Cerebellar nuclear complex (tissue), 1 donor: ENCODE measurements at places on chromosomes 1 and 21.

GRCh38 chr1:45820173-45820572, 16.8 kb downstream of the MAST2 start:
- no peak for DNase-seq

GRCh38 chr21:36859744-36860501, 106.5 kb downstream of the HLCS start:
- DNase-seq, result no peak

DNA sequence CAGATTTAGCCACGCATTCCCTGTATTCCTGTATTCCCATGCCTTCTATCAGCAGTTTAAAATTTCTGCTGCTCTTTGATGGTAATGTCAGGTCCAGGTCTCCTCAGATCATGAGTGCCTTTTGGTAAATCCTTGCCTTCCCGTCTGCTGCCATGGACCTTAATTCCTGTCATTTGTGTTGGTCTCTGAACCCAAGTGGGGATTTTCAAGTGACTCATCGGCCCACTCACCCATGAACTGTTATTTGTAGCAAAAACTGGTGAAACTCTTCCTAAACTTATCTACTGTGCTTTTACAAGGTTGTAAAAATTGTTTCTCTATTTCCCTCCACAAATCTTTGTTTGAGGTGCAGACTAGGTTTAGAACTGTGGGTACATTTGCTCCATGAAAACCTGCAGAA, 47.4 kb downstream of the ACTN2 start:
- no peak for DNase-seq

DNA sequence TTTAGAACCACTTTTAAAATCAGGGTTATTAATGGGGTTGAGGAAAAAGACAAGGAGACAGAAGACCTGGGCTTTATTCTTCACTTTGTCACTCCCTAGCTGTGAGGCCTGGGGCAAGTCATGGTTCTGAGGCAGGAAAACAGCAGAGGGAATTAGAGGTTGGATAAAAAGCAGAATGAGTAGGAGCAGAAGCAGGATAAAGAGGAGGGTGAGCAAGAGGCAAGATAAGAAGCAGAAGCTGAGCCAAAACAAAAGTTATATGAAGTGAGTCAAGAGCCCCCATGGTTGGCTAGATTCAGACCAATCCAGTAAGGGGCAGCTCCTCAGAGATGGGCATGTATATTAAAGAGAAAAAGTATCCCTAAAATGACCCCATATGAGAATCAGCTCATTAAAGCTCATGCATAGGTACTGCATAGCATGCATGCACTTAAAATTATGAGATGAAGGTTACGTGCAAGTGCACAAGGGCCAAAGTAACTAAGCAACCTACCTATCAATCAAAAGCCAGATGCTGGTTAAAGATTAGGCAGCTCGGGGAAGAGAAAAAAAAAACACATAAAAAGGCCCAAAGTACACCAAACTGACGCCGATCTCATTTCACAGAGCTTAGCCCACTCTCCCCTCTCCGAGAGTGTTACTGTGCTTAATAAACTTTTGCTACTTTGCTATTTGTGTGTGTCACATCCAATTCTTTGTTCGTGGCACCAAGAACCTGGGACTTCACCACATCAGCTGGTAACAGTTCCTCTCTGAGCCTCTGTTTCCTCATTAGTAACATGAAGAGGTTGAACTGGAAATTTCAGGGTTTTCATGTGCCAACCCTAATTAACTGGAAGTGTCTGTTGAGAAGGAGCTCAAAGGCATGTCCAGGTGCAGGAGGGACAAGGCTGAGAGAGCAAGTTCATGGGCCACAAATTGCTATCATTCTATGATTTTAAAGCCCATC, 2.2 kb downstream of the AVPR1B start:
- no peak for DNase-seq

- no peak for DNase-seq
Observed at GRCh38 chr1:109765896-109766615, 2.3 kb upstream of the EPS8L3 start.

GRCh38 chr21:45295576-45296365, 8.1 kb upstream of the POFUT2 start:
- DNase-seq, result no peak

DNA sequence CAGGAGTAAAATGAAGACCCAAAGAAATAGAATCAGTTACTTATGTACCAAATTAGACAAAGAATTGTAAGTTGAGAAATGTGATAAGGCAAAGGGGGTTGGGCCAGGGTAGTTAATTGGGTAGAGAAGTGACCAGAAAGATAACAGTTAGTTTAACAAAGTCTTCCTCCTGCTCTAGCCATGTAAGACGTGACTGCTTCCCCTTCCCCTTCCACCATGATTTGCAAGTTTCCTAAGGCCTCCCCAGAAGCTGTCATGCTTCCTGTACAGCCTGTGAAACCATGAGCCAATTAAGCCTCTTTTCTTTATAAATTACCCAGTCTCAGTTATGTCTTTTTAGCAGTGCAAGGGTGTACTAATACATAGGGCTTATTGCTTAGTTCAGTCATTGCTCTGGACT, 142.0 kb upstream of the PDE4B start:
- DNase-seq, result no peak

- no peak for DNase-seq
Observed at GRCh38 chr1:57882934-57883641, 459.2 kb upstream of the DAB1 start.

GRCh38 chr1:185486346-185486745, 169.3 kb upstream of the IVNS1ABP start:
- DNase-seq, result no peak

DNA sequence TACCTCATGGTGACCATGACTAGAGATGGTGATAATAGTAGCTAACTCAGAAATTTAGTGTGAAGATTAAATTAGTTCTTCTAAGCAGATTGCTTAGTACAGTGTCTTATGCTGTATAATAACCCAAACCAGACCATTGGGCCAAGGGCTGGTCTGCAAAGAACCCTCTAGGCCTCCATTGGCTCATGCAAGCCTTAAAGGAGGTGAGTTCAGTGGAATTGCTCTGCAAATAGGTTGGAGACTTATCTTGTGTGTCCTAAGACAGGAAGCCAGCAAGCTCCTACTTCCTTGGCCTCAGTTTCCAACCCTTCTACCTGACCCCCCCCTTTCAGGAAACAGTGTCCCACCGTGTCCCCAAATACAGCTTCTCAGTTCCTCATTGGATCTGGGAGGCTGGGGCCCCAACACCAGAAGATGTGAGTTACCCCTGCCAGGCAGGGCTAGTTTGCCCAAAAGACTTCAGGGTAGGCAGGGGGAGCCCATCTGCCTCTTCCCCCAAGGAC, 1.9 kb upstream of the MEF2D start:
- DNase-seq, result no peak
